ENCODE measurements at places on chromosomes 5 and 9.

GRCh38 chr9:83538890-83539238 lies 663 bp upstream of the FRMD3 start:
- DNase-seq, result no peak

- DNase-seq, result no peak
These were observed 138.3 kb downstream of the HSD17B3 start for GRCh38 chr9:96163712-96164111.

- no peak for DNase-seq
These were observed 330.4 kb downstream of the ICE1 start for GRCh38 chr5:5752844-5753243.

- DNase-seq, result no peak
These were observed 365.4 kb downstream of the ARL15 start for GRCh38 chr5:53944981-53945380.

DNA sequence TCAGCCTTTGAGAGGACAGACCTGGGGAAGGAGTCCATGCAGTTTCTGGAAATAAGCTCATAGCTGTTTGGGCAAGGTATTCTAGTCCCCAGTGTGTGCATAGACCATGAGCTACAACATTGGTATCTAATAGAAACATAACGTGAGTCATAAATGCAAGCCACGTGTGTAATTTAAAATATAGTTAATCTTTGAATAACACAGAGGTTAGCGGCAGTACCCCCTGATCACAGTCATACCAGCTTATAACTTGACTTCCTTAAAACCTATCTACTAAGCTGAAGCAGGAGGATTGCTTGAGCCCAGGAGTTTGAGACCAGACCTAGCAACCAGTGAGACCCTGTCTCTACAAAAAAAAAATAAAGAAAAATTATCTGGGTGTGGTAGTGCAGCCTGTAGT lies 46.4 kb upstream of the CPEB4 start:
- DNase-seq, result no peak

GRCh38 chr9:92747459-92748232 lies 17.0 kb downstream of the BICD2 start:
- DNase-seq, result no peak

- no peak for DNase-seq
These were observed 260.5 kb downstream of the GADD45G start for GRCh38 chr9:89865357-89865756.

- no peak for DNase-seq
These were observed 397.1 kb downstream of the DMAC1 start for GRCh38 chr9:7402334-7403027.
